ENCODE measurements at places on chromosomes 13 and 19.

DNA sequence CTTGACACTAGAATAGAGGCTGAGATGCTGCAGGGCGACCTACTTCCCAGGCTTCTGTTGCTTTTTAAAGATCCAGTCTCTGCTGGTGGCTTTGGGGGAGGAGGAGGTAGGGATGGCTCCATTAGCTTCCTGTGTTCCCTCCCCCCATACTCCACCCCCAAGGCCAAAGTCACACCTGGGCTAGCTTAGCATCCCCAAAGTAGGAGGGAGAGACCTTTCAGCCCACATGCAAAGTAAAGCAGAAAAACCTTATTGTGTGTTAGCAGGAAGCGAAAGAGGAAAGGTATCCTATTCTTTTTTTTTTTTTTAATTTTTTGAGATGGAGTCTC is 3.2 kb upstream of the TNPO2 start:
- no peak for DNase-seq

GRCh38 chr13:24075137-24075975 is 85.2 kb upstream of the SPATA13 start:
- no peak for DNase-seq

- DNase-seq: no peak
Observed at GRCh38 chr19:6590827-6591319, at the start of gene CD70. CD70 (minus strand) TSS chr19:6591150; CDS start chr19:6591002, 148 bp downstream.

DNA sequence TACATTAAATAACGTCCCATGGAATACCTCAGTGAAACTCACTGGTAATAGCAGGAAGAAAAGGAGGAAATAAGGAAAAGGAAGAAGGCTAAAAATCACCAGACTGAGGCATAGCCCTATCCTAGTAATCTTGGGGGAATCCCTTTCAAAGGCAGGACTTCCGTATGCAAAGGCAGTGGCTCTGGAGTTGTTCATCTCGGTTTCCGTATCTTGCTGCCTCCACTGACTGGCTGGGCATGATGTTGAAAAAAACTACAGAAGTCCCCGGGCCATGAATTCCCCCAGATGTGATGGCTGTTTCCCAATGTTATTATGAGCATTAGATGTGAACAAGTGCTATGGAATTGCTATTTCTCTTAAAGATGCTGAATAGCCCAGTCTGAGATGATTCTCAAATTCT is 5.5 kb downstream of the FPR2 start:
- no peak for DNase-seq

- no peak for DNase-seq
Observed at GRCh38 chr19:5690955-5691821, 1.1 kb downstream of the RPL36 start.

DNA sequence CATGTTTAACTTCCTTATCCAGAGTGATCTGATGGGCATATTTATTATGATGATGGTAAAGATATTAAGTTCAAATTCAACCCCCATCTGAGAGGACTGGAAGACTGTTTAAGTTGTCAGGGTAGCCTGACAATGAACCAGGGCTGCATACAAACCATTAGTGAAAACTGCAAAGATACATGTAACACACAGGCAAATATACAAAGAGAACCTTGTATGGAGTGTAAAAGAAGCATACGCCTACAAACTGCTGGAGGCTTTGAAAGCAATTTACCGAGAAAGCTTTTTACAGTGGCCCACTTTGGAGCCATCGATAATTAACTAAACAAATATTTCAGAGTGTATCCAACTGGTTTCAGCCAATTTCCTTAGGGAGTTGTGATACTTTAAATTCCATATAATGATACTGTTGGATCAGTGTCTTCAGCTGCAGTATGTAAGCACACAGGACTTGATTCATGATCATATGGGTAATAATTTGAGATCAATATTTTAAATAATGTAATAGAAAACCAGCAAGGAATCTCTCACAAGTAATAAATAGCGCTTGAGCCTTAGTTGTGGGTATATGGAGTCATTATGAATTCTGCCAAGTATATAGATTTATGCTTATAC is 231.5 kb upstream of the SPRY2 start:
- DNase-seq: no peak

DNA sequence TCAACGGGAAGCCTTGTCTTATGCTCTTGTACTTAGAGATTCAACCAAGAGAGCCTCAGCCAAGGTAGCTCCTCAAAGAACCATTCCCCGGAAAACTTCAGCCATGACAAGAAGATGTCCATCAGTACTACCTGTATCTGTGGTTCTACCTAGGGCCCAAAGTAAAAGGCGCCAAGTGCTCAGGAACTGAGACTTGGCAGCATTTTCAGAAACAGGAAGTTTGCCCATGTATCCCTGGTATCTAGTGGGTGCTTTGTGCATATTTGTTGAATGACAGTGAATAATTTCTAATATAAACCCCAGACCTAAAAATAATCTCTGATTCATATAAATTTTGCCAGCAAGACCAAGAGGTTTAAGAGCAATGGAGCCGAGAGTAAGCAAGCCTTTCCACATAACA is 7.2 kb downstream of the FAM216B start:
- no peak for DNase-seq

DNA sequence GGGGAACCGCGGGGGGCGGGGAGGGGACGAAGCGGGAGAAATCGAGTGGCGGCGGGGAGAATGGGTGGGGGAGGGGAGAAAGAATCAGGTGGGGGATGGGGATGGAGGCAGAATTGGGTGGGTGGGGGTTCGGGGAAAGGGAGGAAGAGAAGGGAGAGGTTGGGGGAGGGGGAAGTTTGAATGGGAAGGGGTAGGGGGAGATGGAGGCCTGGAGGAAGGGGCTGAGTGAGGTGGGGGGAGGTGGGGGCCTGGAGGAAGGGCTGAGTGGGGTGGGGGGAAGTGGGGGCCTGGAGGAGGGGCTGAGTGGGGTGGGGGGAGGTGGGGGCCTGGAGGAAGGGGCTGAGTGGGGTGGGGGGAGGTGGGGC is 403 bp upstream of the ADAMTS10 start:
- DNase-seq: no peak

GRCh38 chr19:14015524-14016035 is 9.5 kb upstream of the RFX1 start:
- no peak for DNase-seq

- DNase-seq: no peak
Observed at GRCh38 chr13:49569993-49570689, 15.2 kb downstream of the RCBTB1 start.

- no peak for DNase-seq
Observed at GRCh38 chr13:111411919-111412650, 91.6 kb downstream of the TEX29 start.

DNA sequence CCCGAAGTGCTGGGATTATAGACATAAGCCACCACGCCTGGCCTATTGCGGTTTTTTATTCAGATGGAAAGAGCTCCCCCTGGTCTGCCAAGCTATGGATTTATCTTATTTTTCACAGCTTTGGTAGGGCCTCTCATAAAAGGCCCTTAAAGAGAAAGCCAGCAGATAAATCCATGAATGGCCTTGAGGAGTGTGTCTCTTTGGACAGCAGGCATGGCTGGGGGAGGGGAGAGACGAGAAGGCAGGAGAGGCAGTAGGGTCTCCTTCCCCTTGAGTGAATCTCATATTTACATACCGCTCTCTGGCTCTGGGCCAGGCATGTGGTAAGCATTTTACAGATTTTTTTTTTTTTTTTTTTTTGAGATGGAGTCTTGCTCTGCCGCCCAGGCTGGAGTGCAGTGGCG is 25.2 kb downstream of the MARK4 start:
- DNase-seq: no peak

DNA sequence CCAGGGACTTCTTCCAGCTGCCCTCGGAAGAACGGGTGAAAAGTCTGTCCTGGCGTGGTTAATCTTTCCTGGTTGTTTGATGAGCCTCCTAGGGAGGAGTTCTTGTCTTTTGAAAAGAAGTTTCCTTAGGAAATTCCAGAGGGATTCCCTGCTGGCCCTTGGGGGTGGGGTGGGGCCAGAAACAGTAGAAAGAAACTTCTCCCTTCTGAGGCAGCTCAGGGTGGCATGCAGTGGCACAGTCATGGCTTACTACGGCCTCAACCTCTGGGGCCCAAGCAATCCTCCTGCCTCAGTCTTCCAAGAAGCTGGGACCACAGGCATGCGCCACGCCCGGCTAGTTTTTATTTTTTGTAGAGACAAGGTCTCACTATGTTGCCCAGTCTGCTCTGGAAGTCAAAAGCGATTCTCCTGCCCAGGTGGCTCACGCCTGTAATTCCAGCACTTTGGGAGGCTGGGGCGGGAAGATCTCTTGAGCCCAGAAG is 1.5 kb downstream of the ZNF101 start:
- no peak for DNase-seq

DNA sequence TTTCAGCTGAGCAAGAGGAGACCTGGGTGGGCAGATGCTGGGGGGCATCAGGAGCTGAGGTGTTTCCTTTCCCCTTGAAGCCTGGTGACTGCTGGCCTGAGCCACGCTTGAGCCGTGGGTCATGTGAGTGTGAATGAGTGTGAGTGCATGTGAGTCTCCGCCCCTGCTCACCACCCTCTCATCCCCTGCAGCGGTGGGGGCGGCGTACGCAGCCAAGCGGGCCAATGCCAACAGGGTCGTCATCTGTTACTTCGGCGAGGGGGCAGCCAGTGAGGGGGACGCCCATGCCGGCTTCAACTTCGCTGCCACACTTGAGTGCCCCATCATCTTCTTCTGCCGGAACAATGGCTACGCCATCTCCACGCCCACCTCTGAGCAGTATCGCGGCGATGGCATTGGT is 5.2 kb downstream of the B3GNT8 start:
- no peak for DNase-seq

GRCh38 chr13:99322297-99323103 is 15.3 kb upstream of the GPR183 start:
- DNase-seq: peak; percentile 73

GRCh38 chr13:31764556-31764955 is 25.2 kb downstream of the RXFP2 start:
- no peak for DNase-seq

DNA sequence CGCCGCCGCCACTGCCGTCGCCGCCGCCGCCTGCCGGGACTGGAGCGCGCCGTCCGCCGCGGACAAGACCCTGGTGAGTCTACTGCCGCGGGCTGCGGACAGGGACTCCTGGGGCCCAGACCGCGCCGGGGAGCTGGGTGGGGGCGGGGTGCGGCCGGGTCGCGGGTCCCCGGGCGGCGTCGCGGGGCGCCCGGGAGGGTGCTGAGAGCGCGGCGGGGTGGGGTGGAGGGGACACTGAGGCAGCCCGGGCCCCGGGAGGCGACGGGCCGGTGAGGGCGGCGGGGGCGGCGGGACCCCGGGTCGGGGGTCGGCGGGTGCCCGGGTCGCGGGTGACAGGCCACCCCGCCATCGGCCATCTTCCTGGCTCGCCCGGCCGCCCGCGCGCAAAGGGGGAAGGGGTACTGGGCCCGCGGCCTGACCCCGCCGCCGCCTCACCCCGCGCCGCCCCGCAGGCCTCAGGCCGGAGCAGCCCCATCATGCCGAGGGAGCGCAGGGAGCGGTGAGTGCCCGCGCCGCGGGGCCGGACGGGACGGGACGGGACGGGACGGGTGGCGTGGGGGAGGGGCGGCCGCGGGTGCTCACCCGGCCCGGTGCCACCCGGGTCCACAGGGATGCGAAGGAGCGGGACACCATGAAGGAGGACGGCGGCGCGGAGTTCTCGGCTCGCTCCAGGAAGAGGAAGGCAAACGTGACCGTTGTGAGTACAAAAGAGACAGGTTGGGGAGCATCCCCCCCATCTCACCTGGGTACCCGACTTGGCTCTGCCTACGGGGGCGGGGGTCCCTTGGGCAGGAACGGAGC is 489 bp downstream of the CCNE1 start:
- DNase-seq: no peak

DNA sequence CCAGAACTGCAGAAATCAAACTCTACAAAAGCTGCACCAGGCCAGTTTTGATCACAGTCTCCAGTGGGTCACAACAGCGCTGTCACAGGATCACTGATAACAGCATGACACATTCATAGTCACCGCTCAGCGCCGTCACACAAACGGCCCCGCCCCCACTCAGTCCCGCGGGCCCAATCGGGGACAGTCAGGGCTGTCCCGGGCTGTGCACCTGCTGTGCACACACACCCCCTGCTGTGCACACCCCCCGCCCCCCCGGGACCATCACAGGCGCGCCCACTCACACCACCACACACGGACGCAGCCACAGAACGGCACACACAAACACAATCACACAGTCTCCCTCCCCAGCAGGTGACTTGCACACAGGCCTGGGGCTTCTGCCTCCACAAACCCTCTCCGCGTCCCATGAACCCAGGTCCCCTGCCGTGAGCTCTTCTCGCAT is 435 bp upstream of the ZNF382 start:
- DNase-seq: no peak

GRCh38 chr13:29436291-29436690 is 159.2 kb downstream of the SLC7A1 start:
- peak; percentile 44 for DNase-seq
